ENCODE measurements at places on chromosomes 3 and 15.

DNA sequence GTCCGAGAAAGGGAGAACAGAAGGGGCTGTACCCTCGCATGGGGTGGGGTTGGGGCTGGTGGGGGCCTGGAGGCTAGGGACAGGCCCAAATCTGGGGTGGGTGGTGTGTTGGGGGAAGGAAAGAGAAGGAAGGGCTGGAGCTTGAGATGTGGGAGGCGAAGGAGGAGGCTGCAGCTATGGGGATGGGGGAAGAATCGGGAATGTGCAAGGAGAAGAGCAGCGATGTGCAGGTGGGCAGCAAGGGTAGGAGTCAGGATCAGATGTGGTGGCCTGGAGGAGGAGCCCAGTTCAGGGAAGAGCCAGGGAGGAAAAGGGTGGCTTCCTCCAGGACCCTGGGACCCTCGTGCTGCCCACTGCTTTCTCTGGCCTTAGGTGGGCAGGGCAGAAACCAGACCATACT is 21.2 kb downstream of the ZNF35 start:
- no peak for DNase-seq

- DNase-seq: no peak
These were observed 5.6 kb upstream of the FEZF2 start for GRCh38 chr3:62378921-62379320.

- DNase-seq: no peak
These were observed 121.9 kb downstream of the CACNA1D start for GRCh38 chr3:53616321-53616720.

GRCh38 chr3:31832551-31832950 is 148.5 kb downstream of the OSBPL10 start:
- DNase-seq: no peak

GRCh38 chr3:194500198-194500597 is 13.4 kb upstream of the ATP13A3 start:
- no peak for DNase-seq

- no peak for DNase-seq
These were observed 16.5 kb downstream of the CALML4 start for GRCh38 chr15:68188647-68189046.

DNA sequence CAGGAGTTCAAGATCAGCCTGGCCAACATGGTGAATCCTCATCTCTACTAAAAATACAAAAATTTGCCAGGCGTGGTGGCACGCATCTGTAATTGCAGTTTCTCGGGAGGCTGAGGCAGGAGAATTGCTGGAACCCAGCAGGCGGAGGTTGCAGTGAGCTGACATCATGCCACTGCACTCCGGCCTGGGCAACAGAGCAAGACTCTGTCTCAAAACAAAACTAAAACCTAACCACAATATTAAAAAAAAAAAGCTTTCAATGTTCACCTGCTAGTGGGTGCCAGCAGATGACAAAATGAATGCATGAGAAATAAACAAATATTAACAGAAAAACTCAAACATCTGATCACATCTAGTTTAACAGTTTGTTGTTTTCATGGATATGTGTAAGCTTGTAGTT is 9.0 kb downstream of the SLC24A1 start:
- DNase-seq: no peak
